ENCODE measurements at places on chromosomes 16 and 17.

- DNase-seq: peak; percentile 33
These were observed 28.1 kb upstream of the NOL11 start for GRCh38 chr17:67689534-67690177.

DNA sequence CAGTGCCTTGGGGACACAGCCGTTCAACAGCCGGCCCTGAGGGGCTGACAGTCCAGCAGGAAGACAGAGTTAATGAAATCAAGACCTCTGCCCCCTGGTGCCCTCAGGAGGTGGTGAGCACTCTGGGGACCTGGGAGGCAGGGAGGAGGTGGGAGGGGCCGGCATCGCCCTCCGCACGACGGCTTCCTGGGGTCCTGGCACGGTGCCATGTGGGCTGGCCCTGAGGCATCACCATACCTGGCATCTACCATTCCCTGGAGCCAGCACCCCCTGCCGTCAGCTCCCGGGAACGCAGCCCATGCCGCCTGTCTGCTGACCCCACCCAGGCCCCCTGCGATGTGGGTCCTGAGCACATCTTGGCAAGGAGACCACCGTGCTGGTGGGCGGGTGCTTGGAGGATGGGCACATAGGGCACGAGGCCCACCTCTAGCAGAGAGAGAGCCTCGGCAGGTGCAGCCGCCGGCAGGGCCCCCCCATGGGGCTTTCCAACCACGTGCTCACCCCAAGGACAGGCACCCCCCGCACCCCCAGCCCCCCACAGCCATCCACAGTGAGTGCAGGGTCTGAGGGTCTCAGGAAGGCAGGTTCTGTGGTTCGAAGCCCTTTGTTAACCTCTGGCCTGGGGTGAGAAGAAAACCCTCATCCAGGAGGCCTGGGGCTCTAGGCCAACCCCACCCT, 52.5 kb downstream of the ZFPM1 start:
- DNase-seq: no peak

- no peak for DNase-seq
These were observed 180.5 kb upstream of the TOX3 start for GRCh38 chr16:52727441-52727840.

DNA sequence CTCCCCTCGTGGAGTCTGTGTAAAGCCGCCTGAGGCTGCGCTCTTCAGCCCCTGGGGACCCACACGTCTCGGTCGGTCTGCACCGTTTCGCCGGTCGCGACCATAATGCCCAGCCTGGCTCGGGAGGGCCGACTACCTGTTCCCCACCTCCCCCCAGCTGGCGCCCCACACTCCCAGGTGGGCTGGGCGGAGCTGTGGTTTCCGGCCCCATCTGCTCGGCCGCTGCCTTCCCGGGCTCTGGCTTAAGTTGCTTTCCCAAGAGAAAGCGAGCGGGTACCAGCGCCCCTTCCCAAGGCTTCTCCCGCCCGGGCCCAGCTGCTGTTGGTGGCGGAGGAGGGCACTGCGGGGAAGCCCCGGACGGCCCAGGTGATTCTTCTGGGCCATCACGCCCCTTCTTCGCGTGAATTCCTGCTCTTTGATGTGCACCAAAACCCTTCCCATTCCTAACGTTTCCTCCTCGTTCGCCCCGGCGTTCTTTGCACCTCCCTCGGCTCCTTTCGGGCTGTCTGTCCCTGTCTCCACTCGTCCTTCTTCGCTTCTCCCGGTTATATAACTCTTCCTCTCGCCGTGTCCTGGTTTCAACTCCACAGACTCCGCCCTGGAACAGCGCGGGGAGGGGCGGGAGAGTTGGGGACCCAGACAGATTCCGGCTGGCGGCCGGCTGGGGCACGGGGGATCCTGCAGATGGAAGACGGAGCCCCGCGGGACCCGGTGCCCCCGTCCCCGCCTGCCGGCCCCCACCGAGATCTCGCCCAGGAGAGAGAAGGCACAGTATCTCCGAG, 2.0 kb downstream of the KDM6B start:
- DNase-seq: no peak

DNA sequence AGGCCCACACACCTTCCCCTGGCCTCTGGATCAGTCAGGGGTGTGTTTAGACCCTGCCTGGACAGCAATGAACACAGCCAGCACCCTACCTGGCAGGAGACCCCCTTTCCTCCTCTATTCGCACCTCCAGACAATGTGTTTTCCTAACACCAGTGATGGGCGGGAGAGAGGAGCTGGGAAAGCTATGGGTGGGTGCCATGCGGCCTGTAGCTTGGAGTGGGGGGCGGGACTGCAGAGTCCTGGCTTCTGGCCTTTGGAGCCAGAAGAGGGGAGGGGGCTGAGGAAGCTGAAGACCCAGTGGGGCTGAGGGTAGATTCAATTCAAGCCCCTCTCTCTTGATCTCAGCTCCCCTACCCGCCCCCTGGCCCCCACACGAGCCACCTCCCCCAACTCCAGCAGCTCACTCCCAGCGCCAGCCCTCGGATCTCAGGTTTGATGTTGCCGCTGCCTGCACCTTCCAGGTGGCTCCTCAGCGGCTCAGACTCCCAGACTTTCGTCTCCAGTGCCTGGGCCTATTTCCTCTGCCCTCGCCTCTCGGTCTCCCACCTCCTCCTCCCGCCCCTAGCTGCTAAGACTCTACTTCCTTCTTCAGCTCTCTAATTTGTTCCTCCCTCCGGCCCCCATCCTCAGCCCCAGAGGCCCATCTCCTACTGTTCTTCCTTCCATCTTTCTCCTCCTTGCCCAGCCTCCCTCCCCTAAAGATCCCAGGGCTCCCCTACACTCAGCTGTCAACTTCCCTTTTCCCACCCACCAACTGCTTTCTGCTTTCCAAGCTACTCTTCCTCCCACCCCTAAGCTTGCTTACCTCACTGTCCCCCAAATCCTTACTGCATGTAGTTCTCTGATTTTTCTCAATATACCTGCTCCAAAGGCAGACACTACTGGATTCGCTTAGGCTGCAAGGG, 6.8 kb upstream of the SP6 start:
- no peak for DNase-seq

DNA sequence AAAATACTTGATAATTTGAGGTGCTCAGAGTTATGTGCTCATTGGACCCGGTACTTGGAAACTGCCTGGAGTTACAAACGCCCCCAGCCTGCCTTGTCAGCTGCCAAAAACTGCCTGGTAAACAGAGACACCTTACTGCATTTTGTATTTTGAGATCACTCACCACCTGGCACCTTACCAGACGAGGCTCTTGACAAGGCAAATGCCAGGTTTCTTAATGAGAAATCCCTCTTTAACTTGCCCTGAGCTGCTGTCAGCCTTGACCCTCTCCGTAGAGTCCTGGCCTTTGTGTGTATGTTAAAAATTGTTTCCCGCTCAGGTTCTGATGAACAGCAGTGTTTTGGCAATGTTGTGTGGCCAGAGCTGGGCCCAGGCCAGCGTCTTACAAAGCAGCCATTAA, 28.8 kb downstream of the SYT17 start:
- DNase-seq: no peak

- DNase-seq: no peak
These were observed 16.5 kb downstream of the TENT4B start for GRCh38 chr16:50169555-50170096.

DNA sequence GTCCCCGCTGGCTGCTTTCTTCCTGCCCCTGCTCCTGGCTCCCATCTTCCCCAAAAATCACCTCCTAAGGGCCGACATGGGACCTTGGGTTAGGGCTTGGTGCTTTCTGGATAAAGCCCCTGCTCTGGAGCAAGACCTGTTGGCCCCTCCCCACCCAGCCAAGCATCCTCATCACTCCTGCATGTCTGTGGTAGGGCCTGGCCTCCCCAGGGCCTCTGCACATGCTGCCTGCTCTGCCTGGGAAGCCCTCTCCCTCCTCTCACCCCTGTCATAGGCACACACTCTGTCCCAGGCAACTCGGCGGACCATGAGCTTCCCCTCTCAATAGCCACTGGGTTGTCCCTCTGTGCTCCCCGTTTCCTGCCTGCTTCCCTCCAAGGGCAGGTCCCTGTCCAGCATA, 35.2 kb downstream of the CFAP20 start:
- no peak for DNase-seq
